ENCODE measurements at places on chromosomes 5 and 9. TPM values are rescaled to one million over a fixed set of nuclear protein-coding genes. Genes with fewer than 3 reads are reported as not detected.

SAPCD2 gene
- 1.5 TPM for total RNA-seq

SLC6A19 gene
- total RNA-seq: under 0.01 TPM

SLC36A1 gene
- total RNA-seq: 7.6 TPM

TXN gene
- total RNA-seq: 71.5 TPM

LMX1B gene
- total RNA-seq: not detected

MLANA gene
- total RNA-seq: not detected

SPATA9 gene
- 0.98 TPM for total RNA-seq

CFAP90 gene
- total RNA-seq: 2.7 TPM

TAS2R1 gene
- total RNA-seq: not detected

TIGD6 gene
- total RNA-seq: 2.7 TPM

TIMD4 gene
- total RNA-seq: not detected

CD14 gene
- total RNA-seq: 4.4 TPM

FOXI1 gene
- total RNA-seq: not detected

PRRT1B gene
- total RNA-seq: not detected

PKD2L2 gene
- total RNA-seq: under 0.01 TPM

FLT4 gene
- 2.0 TPM for total RNA-seq

IFNB1 gene
- not detected for total RNA-seq

HTR4 gene
- total RNA-seq: 0.49 TPM

NIM1K gene
- total RNA-seq: 5.9 TPM
